Stimulated activated CD4-positive, alpha-beta T cell treated with anti-CD3 and anti-CD28 coated beads, Interleukin-2, amount 100 ng/mL, for 4 hours (primary cell): ENCODE measurements at places on chromosomes 3 and 15.

GRCh38 chr3:79310016-79310415, 457.8 kb downstream of the ROBO1 start:
- DNase-seq: no peak

- DNase-seq: no peak
These were observed 298.9 kb upstream of the RORA start for GRCh38 chr15:61527836-61528580.

DNA sequence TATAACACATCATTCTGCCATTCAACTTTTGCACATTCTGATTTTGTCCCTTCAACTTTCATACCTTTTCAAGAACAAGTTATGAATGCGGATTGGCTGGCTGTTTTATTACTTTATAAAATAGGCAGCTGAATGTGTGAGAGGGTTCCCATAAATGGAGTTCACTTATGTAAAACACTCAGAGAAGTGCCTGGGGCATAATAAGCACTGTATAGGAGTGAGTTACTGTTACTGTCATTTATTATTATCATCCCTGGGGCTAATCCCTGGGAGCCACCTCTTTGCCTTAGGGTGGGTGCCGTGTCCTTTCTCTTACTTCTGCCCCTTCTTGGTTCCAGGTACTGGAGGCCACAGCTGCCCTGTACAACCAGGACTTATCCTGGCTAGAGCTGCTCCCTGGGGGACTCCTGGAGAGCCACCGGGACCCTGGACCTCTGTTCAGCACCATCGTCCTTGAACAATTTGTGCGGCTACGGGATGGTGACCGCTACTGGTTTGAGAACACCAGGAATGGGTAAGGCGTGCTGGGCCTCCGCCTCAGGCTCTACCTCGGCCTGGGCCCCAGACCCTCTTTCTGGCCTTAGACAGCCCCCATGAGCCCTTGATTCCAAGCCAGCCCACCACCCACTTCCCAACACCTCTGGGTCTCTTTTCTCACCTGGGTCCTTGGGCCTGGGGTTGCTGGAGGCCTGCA, 10.9 kb downstream of the DUOX1 start:
- DNase-seq: no peak

- no peak for DNase-seq
These were observed 679.2 kb downstream of the NTRK3 start for GRCh38 chr15:87577336-87577735.

DNA sequence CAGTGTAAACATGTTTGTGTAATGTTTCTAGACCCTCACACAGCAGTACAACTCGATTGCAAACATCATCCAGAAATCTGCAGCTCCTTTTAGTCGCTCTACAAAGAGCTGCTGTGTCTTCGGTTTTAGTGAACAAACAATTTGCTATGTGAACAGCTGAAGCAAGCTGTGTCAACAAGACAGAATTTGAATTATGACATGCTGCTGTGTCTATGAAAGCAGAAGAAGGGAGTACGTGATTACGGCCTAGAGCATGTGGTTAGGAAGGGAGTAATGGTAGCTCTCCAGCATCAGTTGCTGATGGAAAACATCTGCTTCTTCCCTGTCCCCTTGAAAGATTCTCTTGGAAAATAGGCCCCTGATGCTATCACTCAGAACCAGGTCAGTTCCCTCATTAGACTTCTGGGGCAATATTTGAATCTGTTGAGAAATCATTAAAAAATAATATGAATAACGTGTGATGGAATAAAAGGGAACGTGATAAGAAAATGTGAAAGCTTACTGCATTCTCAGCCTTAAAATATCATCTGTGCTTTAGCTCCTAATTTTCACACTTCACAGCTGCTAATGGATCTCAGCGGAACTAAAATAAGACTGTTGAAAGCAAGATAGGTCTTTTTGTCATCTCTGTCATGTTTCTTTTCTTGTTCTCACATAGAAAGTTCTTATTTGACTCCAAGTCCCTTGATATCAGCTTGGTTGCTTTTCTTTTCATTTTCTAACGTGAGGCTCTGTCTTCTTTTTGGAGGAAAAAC, 891.5 kb downstream of the ROBO2 start:
- DNase-seq: no peak

GRCh38 chr15:90306560-90306959, 41.1 kb downstream of the NGRN start:
- DNase-seq: no peak

GRCh38 chr3:69364354-69364753, 21.5 kb downstream of the FRMD4B start:
- no peak for DNase-seq

DNA sequence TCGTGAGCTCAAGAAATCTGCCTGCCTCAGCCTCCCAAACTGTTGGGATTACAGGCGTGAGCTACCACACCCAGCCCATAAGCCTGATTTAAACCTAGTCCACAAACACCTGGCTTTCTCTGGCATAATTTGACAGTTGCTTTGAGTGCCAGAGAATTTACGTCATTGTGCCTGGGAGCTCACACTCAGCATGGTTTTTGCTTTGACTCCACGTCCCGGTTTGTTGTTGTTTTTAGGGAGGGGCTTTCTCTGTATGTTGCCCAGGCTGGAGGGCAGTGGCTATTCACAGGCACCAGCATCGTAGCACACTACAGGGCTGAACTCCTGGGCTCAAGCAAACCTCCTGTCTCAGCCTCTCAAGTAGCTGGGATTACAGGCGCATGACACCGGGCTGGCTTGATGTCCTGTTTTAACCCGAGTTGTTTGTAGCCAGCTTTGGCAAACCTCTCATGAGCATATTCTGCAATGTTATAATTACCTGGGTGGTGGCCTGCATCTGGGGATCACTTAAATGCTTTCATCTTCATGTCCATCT, 32.7 kb downstream of the CEMIP start:
- DNase-seq: no peak

DNA sequence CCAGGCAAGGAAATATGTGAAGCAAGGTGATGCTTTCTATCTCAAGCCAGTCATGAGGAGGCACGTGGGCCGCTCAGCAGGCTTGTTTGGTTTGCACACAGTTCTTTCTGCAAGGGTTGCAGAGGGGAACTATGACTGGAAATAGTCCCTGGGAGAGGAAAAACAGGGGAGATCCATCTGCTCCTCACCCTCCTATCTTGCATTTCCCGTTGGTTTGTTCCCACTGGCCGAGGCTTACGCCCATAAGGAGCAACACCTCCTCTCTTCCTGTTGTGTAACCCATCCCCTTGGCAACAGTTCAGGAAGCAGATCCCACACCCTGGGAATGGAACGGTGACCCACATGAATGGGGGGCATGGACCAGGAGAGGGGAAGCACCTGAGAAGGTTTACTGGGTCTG, 72.1 kb upstream of the MAGI1 start:
- DNase-seq: no peak

GRCh38 chr3:81908561-81908960, 147.1 kb upstream of the GBE1 start:
- DNase-seq: no peak

GRCh38 chr15:59399465-59400102, 26.9 kb upstream of the MYO1E start:
- no peak for DNase-seq

GRCh38 chr15:40052604-40053003, 13.6 kb upstream of the SRP14 start:
- no peak for DNase-seq
